Neuronal stem cell (in vitro differentiated cells): ENCODE measurements at places on chromosomes 1 and 21.
A peak's percentile ranks its signal among the peaks of the same experiment; 100 is the strongest.

DNA sequence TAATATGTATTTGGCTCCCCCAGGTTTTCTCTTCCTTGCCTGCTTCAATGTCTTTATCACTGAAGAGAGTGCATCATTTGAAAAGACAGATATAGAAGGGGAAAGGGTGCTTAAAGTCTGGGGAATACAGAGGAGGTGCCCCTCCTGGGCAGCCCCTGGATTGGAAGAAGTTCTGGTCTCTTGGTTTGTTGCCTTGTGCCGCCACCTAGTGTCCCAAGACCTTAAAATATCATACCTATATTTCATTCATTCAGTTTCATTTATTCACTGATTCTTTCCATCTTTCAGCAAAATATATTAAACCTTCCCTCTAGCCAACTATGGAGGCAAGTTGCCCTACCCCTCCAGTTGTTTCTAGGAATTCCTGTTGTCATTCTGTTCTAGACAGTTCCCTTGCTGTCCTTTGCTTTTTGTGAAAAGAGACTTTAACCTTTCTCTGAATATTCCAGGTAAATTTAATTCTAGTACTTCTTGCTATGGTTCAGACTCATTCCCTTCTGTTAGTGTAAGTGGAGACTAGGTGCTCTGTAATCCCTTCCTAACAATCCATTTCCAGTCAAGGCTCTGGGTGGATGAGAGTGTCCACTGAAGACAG lies 56.1 kb downstream of the MEF2D start:
- no peak overlapping the region for H3K27ac ChIP-seq
- H3K4me3 ChIP-seq, result no peak overlapping the region
- no peaks in the 10 kb centered on the region for H3K36me3 ChIP-seq
- H3K4me1 ChIP-seq, result no peaks in the 10 kb centered on the region
- H3K27me3 ChIP-seq, result peaks cover 7% of the 10 kb centered on the region
- DNase-seq, result no peak

DNA sequence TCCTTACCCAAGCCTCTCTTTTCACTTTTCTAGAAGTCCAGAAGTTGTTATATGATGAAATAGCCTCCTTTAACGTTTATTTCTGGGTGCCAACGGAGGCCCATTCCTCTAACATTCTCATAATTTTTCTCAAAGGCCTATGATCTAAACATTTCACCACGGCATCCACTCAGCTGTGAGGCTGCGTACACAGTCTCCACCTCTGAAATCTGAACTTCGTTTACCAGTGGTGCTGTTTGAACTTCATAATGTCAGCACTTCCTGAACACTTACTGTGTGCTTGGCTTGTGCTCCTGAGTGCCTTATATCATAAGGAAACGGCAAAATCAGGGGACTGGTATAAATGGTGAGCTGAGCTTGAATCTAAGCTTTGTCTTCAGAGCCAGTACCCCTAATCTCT lies 12.0 kb upstream of the RBP7 start:
- no peaks in the 10 kb centered on the region for H3K27me3 ChIP-seq
- H3K4me1 ChIP-seq, result peaks cover 2% of the 10 kb centered on the region
- no peak overlapping the region for H3K4me3 ChIP-seq

DNA sequence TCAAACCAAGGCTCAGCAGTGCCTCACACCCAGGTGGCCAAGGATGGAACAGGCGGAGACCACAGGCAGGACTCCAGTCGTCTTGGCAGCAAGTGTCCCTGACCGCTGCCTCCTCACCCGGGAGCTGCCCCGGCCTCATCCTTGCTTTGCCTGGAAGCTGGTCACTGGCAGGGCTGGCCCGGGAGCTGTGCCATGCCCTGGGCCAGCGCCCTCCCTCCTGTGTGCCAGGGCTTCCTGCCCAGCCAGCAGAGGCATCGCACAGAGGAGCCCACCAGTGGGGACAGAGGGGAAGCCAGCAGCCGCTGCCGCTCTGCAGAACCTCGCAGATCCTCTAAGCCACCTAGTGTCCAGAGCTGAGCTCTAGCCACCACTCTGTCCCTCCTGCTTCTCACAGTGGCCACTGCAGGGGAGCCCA lies 7.8 kb downstream of the CASZ1 start:
- no peaks in the 10 kb centered on the region for H3K27me3 ChIP-seq
- no peak overlapping the region for H3K27ac ChIP-seq
- DNase-seq, result no peak
- H3K36me3 ChIP-seq, result no peaks in the 10 kb centered on the region

GRCh38 chr21:31201548-31201947 lies 142.5 kb downstream of the TIAM1 start:
- no peak overlapping the region for H3K4me3 ChIP-seq
- DNase-seq, result no peak
- H3K27ac ChIP-seq, result no peak overlapping the region
- H3K36me3 ChIP-seq, result peaks cover 1% of the 10 kb centered on the region
- no peaks in the 10 kb centered on the region for H3K27me3 ChIP-seq
- H3K4me1 ChIP-seq, result peaks cover 2% of the 10 kb centered on the region

DNA sequence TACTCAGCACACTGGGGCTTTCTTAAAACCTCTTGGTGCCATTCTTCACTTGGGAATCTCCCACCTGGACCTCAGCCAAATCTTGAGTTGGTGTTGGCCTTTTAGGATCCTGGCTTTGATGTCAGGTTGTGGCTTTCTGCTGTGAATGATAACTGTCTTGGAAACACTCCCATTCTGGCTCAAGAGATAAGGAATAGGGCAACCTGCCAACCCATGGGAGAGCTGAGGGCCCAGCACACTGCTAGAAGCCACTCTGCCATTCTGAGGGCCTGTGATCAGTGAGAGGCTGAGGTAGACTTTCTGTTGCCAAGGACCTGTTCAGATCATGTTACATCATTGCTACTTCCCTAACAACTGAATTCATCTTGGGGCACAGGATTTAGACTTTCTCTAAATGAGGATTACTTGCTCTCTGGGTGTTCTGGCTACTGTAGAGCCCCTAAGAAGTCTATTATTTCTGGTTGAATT lies 45.8 kb downstream of the TTC39A start:
- H3K27ac ChIP-seq, result no peak overlapping the region
- no peaks in the 10 kb centered on the region for H3K27me3 ChIP-seq
- DNase-seq, result no peak
- no peak overlapping the region for H3K4me3 ChIP-seq

- H3K36me3 ChIP-seq, result no peaks in the 10 kb centered on the region
- H3K27ac ChIP-seq, result no peak overlapping the region
- H3K4me1 ChIP-seq, result no peaks in the 10 kb centered on the region
- no peak for DNase-seq
- no peaks in the 10 kb centered on the region for H3K27me3 ChIP-seq
Measured at GRCh38 chr1:230495891-230496385, 69.8 kb upstream of the PGBD5 start.

- no peak for DNase-seq
- H3K4me3 ChIP-seq, result no peak overlapping the region
- no peak overlapping the region for H3K27ac ChIP-seq
- peaks cover 4% of the 10 kb centered on the region for H3K4me1 ChIP-seq
- H3K36me3 ChIP-seq, result no peaks in the 10 kb centered on the region
Measured at GRCh38 chr1:41678111-41678878, 193.8 kb upstream of the EDN2 start.

- H3K27me3 ChIP-seq, result no peaks in the 10 kb centered on the region
- H3K4me3 ChIP-seq, result peak overlapping the region; percentile 0
- DNase-seq, result no peak
- H3K4me1 ChIP-seq, result peaks cover 9% of the 10 kb centered on the region
- H3K27ac ChIP-seq, result no peak overlapping the region
Measured at GRCh38 chr21:42161956-42162681, 56.8 kb upstream of the ABCG1 start.

- H3K27ac ChIP-seq, result no peak overlapping the region
- H3K4me1 ChIP-seq, result peaks cover 18% of the 10 kb centered on the region
Measured at GRCh38 chr21:31345136-31345535, 1.1 kb upstream of the TIAM1 start.

DNA sequence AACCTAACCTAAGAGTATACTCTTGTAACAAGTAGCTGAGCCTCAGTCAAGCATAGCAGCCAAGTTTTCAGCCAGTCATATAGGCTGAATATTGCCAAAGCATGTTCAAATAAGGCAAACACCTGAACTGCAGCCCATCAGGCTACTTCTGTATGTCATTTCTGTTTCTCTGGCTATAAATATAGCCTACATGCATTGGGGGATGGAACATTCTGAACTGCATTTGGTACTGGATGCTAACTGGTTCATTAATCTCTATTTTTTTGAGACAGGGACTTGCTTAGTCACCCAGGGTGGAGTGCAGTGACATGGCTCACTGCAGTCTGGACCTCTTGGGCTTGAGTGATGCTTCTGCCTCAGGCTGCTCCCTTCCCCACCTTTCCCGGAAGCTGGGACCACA lies 37.3 kb downstream of the MAST2 start:
- no peaks in the 10 kb centered on the region for H3K27me3 ChIP-seq
- H3K4me3 ChIP-seq, result no peak overlapping the region
- no peak overlapping the region for H3K27ac ChIP-seq

- no peak overlapping the region for H3K27ac ChIP-seq
- no peaks in the 10 kb centered on the region for H3K4me1 ChIP-seq
Measured at GRCh38 chr1:111937147-111937725, 52.2 kb downstream of the KCND3 start.

DNA sequence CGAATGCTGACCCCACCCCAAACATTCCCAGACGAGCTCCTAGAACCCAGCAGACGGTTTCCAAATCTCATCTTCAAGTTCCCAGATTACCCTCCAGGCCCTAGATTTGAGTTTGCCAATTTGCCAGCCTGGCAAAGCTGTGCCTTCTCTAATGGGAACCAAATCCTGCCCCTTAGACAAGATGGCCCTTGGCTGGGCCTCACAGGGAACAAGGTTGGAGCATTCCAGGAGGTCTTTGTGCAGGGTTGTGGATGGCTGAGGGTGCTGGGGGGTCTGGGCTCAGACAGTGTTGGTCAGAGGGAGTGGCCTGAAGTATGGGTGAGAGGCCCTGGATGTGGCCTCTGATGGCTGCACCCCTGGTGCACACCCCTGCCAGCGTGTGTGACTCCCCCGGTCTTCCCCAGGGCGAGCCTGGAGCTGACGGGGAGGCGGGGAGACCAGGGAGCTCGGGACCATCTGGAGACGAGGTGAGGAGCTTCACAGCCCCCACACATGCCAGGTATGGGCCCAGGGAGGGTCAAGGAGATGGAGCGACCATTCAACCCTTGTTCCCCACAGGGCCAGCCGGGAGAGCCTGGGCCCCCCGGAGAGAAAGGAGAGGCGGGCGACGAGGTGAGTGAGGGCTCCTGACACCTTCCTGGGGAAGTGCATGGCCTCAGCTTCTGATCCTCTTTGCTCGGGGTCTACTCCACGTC lies 10.2 kb downstream of the COL6A1 start:
- no peak for DNase-seq
- no peak overlapping the region for H3K4me3 ChIP-seq
- H3K27me3 ChIP-seq, result no peaks in the 10 kb centered on the region
- H3K4me1 ChIP-seq, result no peaks in the 10 kb centered on the region
- H3K36me3 ChIP-seq, result peaks cover 8% of the 10 kb centered on the region
- H3K27ac ChIP-seq, result no peak overlapping the region

DNA sequence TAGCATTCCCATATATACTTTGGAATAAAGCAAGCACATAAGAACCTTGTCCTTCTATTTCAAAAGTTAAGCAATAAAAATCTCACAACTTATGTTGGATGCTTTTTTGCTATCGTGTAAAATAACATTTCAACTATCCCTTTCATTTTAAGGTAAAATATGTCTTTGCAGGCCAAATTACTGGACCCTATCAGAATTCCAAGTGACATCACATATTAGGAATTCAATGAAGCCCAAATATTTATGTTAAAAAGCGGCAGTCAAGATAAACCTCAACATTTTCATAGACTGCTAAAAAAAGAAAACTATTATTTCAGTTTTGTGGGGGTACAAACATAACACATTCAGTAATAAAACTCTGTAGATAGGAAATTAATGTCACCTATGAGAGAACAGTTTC lies 252.0 kb downstream of the KCTD3 start:
- no peak overlapping the region for H3K27ac ChIP-seq
- no peak for DNase-seq
- no peaks in the 10 kb centered on the region for H3K4me1 ChIP-seq

- H3K36me3 ChIP-seq, result peaks cover 6% of the 10 kb centered on the region
- H3K4me3 ChIP-seq, result no peak overlapping the region
Measured at GRCh38 chr1:243266231-243266630, 10.4 kb downstream of the SDCCAG8 start.

- no peak overlapping the region for H3K4me3 ChIP-seq
- H3K36me3 ChIP-seq, result peaks cover 9% of the 10 kb centered on the region
- no peaks in the 10 kb centered on the region for H3K4me1 ChIP-seq
- no peak overlapping the region for H3K27ac ChIP-seq
- no peak for DNase-seq
Measured at GRCh38 chr1:19287436-19288185, 959 bp downstream of the AKR7A3 start.

- H3K36me3 ChIP-seq, result no peaks in the 10 kb centered on the region
- H3K4me1 ChIP-seq, result peaks cover 6% of the 10 kb centered on the region
- no peak for DNase-seq
- H3K27me3 ChIP-seq, result peaks cover 59% of the 10 kb centered on the region
- no peak overlapping the region for H3K4me3 ChIP-seq
Measured at GRCh38 chr21:32958288-32959002, 67.3 kb upstream of the OLIG2 start.

DNA sequence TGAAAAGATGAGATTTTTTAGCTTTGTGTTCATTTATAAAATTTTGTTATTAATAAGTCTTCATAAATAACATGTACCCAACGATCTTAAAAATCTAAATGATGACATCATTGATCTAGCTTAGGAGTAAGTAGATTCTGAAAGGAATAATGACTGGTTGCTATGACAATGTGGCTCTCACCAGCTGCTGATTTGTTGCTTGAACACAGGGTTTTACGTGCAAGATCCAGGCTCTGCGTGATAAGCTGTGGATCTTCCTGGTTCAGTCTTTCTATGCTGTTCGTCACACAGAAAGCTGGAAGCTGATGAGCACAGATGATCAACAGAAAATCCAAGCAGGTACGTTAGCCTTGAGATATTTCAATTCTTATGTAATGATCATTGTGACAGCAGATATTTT lies 49.1 kb upstream of the C1orf146 start:
- no peak overlapping the region for H3K4me3 ChIP-seq
- H3K4me1 ChIP-seq, result no peaks in the 10 kb centered on the region
- H3K36me3 ChIP-seq, result no peaks in the 10 kb centered on the region
- no peak overlapping the region for H3K27ac ChIP-seq
- peak; percentile 6 for DNase-seq

DNA sequence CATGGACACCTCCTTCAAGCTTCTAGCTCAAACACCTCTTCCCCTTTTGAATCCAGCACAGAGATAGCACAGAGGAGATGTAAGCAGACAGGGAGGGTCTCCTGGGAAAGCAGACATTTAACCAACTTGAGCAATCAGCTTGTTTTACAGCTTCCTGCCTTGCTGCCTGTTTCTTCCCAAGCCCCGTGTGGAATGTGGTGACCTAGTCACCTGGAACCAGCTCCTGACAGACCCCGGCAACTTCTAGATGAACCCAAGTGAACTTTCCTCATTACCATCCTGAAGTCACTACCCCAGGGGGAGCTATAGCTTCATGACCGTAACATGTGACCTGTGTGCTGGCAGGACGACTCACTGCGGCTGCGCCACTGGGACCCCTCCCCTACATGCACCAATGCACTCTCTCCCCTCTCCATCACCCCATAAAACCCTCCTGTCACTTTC lies 24.1 kb upstream of the TTF2 start:
- peaks cover 3% of the 10 kb centered on the region for H3K4me1 ChIP-seq
- H3K27me3 ChIP-seq, result no peaks in the 10 kb centered on the region
- no peak overlapping the region for H3K27ac ChIP-seq
- no peaks in the 10 kb centered on the region for H3K36me3 ChIP-seq
